Psoas muscle (tissue), 8 donors: ENCODE measurements at places on chromosomes 1 and 21. TPM values are rescaled to one million over a fixed set of nuclear protein-coding genes. Genes with fewer than 3 reads are reported as not detected.

GPR25 gene
- total RNA-seq = not detected

SLC25A24 gene
- total RNA-seq = 6.8 TPM

CFAP74 gene
- not detected for total RNA-seq

DNA sequence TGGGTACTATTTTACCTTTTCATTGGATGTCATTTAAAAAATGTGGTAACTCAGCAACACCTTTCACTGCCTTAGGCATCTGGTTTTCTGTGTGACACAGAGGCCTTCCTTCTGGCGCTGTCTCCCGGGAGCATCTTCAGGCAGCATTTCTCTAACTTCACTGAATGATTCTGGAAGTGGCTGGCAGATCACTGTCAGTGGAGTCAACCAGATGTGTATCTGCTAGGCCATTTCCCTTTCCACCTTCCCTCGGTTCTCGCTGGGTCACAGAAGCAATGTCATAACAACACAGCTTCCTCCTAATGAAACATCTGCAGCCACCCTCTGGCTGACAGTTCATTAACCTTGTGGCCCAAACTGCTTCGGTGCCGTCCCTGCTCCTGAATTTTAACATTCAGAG lies 137.8 kb downstream of the KIF26B start:
- DNase-seq = no peak
